ENCODE measurements at places on chromosomes 5 and 9.

- no peak for DNase-seq
These were observed 28.0 kb downstream of the LCP2 start for GRCh38 chr5:170269579-170269978.

GRCh38 chr5:163379298-163380155 is 57.9 kb upstream of the CCNG1 start:
- no peak for DNase-seq

DNA sequence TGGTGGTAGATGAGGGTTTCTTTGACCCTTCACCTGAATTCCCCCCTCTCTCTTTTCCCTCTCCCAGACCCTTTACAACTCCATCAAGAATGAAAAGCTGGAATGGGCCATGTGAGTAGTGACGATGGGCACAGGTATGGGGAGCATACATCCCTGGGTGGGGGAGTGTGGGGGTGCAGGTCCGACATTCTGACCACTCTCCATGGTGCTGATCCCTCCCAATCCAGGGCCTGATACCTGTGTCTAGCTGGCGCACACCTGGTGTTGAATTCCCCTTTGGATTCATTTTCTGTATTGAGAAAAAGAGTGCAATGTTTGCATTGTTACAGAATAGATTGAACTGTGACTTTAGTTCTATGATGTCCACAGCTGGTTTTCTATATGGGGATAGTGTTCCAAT is 40.0 kb downstream of the PSD2 start:
- no peak for DNase-seq

DNA sequence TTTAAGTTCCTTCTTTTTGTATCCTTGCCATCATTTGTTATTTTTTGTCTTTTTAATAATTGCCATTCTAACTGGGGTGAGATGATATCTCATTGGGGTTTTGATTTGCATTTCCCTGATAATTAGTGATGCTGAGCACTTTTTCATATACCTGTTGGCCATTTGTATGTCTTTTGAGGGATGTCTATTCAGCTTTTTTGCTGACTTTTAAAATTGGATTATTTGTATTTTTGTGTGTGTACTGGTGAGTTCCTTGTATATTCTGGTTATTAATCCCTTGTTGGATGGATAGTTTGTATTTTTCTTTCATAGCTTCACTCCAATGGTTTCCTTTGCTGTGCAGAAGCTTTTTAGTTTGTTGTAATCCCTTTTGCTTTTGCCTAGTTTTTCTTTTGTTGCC is 19.1 kb downstream of the RCL1 start:
- no peak for DNase-seq

DNA sequence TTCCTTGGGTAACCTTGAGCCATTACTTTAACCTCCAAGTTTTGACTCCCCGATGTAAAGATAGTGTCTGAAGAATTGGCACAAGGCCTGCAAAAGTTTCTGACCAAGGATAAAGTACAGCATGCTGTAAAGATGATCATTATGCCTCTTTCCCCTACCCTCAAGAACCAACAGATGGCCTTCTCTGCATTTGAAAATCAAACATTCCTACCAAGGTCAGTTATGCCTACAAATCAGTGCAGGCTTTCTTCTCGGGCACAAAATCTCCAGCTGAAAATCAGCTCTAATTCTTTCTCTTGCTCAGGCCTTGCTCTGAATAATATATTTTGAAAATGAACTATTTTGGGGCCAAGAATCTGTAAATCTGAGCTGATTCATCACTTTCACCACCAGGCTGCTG is 59.7 kb downstream of the PPP2R2B start:
- no peak for DNase-seq

DNA sequence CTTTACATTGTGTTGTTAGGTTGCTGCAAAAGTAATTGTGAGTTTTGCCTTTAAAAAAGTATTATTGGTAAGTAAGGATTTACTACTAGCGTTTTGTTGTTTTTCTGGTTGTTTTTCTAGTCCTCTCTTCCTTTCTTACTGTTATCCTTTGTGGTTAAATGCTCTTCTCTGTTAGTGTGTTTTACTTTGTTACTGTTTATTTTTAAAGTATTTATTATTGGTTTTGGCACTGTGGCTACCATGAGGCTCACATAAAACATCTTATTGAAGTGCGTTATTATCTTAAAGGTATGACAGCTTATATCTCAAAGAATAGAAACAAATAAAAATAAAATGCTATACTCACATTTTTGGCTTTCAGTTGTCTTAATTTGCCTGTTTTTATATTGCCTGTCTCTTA is 17.6 kb downstream of the DMXL1 start:
- no peak for DNase-seq

GRCh38 chr9:126327714-126328185 is 1.1 kb downstream of the MVB12B start:
- DNase-seq: no peak

GRCh38 chr5:173970878-173971650 is 17.9 kb upstream of the C5orf47 start:
- no peak for DNase-seq

GRCh38 chr9:116355153-116355921 is 201.7 kb downstream of the PAPPA start:
- DNase-seq: no peak

DNA sequence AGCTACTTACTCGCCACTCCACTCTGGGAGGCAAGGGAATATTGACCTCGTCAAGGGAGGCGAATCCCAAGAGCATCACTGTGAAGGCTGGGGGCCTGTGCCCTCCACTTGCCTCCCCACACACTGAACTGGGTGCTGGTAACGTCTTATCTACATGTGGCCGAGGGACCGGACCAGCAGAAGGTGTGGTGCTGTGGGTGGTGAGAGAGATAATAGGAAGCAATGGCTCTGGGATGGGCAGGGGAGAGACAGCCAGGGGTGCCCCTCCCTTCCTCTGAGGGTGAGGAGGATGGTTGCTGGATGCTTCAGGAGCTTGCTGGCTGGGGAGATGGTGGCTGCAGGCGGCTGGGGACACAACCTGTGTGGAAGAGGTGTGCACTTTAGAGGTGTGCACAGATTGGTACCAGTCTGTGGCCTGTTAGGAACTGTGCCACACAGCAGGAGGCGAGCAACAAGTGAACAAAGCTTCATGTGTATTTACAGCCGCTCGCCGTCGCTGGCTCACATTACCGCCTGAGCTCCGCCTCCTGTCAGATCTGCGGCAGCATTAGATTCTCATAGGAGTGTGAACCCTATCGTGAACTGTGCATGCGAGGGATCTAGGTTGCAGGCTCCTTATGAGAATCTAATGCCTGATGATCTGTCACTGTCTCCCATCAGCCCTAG is 100.3 kb downstream of the ENTREP1 start:
- DNase-seq: no peak

DNA sequence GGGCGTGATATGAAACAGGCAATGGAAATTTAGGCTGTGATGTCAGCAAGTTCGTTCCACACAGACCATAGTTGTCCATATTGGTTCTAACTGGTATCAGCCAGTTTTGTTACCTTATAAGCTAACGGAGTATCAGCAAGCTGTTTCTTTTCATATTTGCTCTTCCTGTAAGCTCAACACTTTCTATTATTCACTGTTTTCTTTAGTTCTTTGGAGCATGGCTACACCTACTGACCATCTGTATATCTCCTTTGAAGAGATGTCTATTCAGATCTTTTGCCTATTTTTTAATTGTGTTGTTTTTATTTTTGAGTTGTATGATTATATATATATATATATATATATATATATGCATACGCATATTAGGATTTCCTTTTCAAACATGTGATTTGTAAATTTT is 1057.2 kb upstream of the CDH10 start:
- no peak for DNase-seq

GRCh38 chr9:114314256-114314867 is 8.5 kb upstream of the ORM1 start:
- no peak for DNase-seq

GRCh38 chr5:121462441-121462840 is 389.2 kb upstream of the FTMT start:
- DNase-seq: no peak

DNA sequence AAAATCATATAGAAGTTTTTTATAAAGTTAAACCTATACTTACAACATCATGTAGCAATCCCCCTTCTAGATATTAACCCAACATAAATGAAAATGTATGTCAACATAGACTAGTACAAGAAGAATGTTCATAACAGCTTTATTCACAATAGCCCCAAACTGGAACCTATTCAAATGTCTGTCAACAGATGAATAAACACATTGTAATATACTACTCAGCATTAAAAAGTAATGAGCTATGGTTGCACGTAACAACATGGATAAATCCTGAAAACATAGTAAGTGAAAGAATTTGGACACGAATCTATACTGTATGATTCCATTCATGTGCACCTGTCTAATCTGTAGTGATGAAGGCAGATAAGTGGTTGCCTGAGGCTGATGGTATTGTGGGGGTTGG is 73.9 kb downstream of the CSNK1G3 start:
- no peak for DNase-seq
